ENCODE measurements at places on chromosomes 12 and 14.

GRCh38 chr14:68143341-68143841 is 323.8 kb downstream of the RAD51B start:
- no peak for DNase-seq

DNA sequence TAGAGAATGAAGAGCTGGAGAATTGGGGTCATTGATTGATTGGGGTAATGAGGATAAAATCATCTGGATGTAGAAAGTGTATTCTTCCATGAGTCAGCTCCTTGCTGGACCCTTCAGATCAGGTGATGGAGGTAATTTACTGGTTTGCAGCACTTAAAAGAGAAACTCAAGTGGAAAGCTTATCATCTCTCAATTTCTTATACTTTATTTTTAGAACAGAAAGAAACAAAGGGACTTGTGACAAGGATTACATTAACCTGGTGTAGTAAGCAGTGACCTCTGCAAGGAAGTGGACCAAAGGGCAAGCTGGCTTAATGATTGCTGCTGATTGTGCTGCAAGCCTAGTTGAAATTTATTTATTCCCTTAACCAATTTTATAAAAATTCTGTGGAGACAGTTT is 405.0 kb downstream of the TRHDE start:
- no peak for DNase-seq

DNA sequence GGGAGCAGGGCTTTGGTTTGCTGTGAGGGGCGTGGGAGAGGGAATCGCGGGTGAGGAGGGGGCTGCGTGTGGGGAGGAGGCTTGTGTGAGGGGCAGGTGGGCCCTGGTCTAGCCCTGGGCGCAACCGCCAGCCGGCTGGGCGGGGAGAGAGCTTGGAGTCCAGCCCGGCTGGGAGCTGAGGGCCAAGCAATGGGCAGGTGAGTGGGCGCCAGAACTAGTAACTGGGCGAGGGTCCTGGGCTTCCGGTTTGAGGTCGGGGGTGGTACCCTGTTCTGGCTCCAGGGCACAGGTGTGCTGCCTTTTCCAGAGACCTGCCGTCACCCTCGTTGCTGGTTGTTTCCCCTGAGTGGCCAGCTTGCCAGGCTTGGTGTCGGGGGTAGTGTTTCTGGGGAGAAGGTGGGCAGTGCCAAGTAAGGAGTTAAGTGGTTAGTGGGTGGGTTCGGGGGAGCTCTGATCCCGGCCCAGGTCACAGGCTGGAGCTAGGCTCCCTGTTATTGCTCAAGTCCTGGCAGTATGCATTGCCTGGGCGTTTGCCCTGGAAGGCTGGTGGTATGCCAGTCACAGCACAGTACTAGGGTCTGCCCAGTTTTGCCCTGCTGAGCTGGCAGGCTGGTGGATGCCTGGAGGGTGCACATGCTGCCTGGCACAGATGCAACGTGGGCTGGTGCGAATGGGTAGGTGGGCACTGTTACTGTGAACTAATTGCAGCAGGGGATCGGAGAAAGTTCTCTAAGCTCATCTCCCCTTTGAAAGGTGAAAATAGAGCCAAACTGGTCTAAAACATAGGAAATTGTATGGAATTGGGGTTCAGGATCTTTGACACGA is 683 bp downstream of the CIPC start:
- DNase-seq: no peak

GRCh38 chr12:62977418-62977817 is 42.5 kb upstream of the PPM1H start:
- no peak for DNase-seq

DNA sequence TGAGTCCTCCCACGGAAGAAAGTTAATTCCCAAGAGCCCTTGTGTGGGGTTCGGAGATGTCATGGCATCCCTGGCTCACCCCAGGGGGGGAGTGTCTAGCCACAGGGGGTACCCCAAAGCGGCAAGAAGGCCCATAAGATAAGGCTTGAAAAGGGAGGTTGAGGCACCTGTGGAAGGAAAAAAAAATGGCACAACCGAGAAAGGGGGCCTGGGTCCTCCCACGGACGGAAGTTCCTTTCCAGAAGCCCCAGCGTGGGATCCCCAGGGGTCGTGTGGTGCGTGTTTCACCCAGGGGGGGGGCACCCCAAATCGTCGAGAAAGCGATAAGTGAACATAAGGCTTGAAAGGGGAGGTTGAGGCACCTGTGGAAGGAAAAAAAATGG is 266.7 kb downstream of the ALG10 start:
- no peak for DNase-seq

- DNase-seq: no peak
Observed at GRCh38 chr12:53427905-53428594, 4.4 kb downstream of the AMHR2 start.

DNA sequence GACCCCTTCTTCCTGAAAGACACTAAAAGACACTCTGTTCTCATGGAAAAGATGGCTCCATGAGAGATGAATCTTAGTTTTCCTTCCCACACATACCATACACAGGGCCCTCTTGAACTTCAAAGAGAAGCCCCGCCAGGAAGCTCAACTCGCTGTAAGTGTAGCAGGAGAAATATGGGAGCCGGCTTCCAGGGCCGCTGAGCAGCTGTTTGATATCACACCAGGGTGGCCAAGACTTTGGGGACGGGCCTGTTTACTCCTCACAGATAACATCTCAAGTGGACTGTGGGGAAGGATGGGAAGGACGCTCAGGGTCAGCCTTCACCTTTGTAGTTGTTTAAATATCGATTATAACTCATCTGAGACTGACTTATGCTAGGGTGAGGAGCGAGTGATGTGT is 235.5 kb upstream of the TBX3 start:
- no peak for DNase-seq

DNA sequence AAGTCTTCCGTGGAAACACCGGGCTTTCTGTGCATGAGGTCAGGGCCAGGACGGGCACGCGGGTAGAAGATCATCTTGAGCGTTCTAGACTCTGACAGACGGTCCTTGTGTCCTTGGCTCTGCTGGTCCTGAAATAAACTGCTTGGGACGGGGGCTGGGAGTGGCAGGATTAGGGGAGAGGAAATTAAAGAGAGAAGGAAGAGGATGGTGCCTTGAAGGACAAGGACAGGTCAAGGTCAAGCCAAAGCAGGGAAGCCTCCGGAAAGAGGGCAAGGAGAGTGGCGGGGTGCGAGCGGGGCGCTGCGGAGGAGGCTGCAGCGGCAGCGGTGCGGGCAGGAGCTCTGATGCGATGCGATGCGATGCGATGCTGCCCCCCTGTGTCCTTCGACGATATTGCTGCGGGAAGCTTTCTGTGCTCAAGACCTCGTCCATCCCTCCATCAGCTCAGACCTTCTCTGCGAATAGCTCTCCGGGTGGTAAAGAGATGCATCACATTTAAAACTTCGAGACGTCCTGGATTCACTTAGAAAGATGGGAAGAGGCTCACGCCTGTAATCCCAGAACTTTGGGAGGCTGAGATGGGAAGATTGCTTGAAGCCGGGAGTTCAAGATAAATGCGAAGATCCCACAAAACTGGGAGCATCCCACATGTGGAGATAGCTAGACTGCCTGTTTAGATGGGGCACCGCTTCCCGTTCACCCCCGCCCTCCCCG is 110.1 kb upstream of the TMEM132D start:
- DNase-seq: no peak

DNA sequence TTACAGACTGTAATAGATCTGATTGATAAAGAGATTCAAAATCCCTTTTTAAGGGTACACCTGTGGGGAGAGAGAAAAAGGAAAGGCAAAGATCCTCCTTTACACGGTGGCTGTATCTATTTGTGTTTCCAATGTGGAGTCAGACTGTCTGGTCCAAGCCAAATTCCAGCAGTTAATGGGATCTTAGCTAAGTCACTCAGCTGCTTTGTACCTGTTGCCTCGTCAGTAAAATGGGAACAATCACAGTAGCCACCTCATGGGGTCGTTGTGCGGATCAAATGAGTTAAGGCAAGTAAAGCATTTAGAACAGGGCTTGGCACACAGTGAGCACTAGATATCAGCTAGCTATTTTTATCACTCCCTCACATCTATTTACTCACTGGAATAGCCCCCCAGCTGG is 46.9 kb downstream of the EFCAB11 start:
- DNase-seq: no peak

DNA sequence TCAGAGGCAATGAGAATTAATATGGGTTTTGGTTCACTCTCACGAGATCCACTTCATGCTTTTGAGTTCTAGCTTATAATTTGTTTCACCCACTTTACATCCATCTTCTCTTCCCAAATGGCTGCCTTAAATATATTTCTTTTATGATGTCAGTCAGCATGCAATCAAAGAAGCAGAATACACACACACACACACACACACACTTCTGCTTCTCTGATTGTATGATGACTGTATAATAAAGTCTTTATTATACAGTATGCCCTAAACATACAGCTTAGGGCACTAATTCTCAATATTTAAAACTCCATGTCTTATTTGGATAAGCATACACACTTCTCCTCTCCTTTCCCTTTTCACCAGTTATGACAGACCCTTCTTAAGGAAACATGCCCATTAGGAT is 6.7 kb upstream of the ETV6 start:
- DNase-seq: no peak

DNA sequence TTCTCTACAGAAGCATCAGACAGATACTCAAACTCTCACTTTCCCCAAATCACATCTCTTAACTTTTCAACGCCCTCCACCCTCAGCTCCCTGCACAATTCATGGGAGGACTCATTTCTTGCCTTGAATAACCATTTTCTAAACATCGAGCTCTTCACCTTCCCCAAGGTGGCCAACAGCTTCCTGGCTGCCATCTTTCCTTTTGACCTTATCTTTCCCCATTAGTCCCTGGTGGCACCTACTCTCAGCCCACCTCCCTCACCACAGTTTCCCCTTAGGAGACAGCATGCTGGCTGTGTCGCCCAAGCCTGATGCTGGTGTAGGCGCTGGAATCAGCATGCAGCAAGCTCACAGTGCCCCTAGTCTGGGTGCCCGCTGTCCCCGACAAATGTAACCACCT is 8.4 kb upstream of the OAS1 start:
- no peak for DNase-seq

- peak; percentile 46 for DNase-seq
Observed at GRCh38 chr14:54902521-54903420, at the start of gene GCH1. GCH1 (minus strand) TSS chr14:54902826; CDS start chr14:54902663, 163 bp downstream.

DNA sequence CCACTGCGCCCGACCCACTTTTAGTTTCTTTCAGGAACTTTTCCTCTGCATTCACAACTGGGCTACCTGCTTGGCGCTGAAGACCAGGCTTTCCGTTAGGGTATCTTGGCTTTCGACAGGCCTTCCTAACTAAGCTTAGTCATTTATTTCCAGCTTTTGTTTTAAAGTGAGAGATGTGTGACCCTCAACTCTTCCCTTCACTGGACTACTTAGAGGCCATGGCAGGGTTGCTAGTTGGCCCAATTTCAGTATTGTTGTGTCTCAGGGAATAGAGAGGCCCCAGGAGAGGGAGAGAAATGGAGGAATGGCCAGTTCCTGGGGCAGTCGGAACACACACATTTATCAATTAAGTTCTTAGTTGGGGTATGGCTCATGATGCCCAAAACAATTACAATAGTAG is 10.4 kb downstream of the MTA1 start:
- DNase-seq: no peak

GRCh38 chr14:43789458-43789857 is 717.6 kb downstream of the FSCB start:
- no peak for DNase-seq

GRCh38 chr14:79836577-79836976 is 374.7 kb downstream of the DIO2 start:
- no peak for DNase-seq

DNA sequence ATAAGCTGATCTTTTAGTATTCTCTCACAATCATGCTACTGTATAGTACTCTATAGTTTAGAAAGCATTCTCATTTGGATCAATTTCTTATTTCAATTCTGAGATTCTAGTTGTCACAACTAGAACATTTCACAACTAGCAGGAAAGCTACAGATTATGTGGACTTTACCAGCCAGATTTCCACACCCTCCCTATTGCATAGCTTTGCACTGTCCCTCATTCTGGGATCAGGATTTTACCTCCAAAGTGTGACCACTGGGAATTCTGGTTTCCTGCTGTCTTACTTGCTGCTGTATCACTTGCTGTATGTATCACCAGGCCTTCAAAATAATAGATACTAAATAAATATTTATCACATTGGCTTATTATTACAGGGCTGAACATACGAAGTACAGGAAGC is 10.2 kb upstream of the PELI2 start:
- DNase-seq: no peak

DNA sequence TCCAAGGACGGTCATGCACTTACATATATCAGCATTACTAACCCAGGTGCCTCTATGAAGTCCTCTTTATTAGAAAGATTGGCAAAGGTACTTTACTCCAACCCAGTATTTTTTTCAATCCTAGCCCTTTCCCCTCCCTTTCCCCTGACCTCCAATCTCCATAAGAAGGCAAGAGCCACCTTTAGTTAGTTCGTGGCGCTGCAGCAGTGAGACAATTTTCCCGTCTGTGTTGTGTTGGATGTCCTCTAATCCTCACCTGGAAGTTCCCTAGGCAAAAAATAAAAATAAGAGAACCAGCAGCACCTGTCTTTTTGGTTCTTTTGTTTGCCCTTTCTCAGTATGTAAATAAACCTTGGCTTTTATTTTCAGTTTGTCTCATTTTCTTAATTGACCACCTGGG is 439.6 kb upstream of the LRFN5 start:
- DNase-seq: no peak

GRCh38 chr12:64760808-64761573 is 1.8 kb upstream of the GNS start:
- DNase-seq: no peak

GRCh38 chr12:32761716-32762115 is 6.0 kb upstream of the YARS2 start:
- no peak for DNase-seq

GRCh38 chr14:85487215-85487614 is 42.7 kb upstream of the FLRT2 start:
- DNase-seq: no peak

GRCh38 chr12:18897823-18898222 is 159.9 kb downstream of the CAPZA3 start:
- no peak for DNase-seq

DNA sequence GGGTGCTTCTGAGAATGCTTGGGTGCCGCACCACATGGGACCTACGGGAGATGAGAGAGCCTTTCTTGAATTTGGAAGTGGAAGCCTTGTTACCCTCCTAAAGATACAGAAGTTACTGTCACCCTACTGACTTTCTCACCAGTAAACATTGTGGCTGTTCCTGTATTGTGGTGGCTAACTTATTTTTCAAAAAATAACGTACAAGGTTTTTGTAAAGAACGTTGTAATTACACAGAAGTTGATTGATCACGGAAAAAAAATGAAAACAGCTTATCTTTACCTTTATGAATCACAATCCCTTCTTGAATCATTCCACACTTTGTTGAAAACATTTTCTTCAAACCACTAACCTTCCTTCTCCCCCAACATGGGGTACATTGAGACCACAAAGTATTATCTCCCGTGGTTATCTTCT is 22.0 kb upstream of the PPFIBP1 start:
- DNase-seq: no peak

Data from LNCaP clone FGC (cell line).